ENCODE measurements at places on chromosomes 6 and 20. TPM values are rescaled to one million over a fixed set of nuclear protein-coding genes. Genes with fewer than 3 reads are reported as not detected.
A peak's percentile ranks its signal among the peaks of the same experiment; 100 is the strongest.

GRCh38 chr6:156866220-156867015 is 89.2 kb downstream of the ARID1B start:
- no peak for DNase-seq

- peak; percentile 24 for DNase-seq
These were observed 329.6 kb downstream of the TAF4 start for GRCh38 chr20:61736001-61736635.

DNA sequence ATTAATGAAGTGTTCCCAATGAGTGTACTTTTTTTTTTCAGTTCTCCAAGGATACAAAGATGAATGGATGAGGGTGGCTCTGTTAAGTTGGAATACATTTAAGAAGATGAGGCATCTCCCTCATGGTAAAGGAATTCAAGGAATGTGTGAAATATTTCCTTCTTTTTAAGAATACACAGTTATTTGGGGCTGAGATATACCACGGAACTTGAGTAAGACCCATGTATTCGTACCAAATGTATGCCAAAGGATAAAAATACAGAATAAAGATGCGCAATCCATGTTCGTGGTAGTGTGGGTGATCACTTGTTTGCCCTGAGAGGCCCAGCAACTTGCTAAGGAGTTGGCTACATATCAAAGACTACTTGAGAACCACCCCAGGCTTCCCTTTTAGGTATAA is 164.2 kb upstream of the TCF21 start:
- no peak for DNase-seq

- peak; percentile 85 for DNase-seq
These were observed 1.2 kb downstream of the CHMP4B start for GRCh38 chr20:33812152-33812849.

- no peak for DNase-seq
These were observed 30.0 kb downstream of the ALDH5A1 start for GRCh38 chr6:24524805-24525204.

DNA sequence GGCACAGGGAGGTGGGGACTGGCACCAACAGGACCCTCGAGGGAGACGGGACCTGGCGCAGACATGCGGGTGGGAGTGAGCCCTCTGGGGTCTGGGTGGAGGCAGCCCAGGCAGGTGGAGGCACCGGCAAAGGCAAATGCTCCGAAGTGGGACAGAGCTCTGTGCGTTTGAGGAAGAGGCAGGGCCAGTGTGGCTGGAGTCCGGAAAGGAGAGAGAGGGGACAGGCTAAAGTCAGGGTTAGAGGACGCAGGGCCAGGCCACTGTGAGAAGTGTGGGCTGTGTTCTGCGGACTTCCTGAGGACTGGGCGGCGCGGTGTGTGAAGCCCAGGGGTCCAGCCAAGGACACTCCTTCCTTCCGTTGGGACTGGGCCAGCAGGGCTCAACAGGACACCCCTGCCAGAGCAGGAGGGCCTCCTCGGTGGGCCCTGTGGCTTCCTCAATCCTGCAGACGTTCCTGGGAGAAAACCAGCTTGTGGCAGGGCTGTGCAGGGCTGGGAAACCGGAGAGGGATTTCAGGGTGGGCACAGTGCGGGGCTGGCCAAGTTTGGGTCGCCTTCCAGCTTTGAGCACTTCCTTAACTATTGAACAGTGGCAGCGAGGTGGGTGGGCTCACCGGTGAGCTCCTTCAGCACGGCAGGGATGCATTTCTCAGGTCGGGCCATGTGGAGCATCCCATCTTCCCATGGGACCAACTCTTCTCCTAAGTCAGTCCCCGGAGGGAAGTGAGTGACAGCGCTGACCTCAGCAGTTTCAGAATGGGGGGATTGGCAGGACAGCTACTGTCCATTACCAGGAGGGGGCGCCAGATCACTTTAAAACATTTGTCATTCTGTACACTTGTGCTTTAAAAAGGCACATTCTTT is 22.5 kb downstream of the MOCS3 start:
- peak; percentile 86 for DNase-seq

DNA sequence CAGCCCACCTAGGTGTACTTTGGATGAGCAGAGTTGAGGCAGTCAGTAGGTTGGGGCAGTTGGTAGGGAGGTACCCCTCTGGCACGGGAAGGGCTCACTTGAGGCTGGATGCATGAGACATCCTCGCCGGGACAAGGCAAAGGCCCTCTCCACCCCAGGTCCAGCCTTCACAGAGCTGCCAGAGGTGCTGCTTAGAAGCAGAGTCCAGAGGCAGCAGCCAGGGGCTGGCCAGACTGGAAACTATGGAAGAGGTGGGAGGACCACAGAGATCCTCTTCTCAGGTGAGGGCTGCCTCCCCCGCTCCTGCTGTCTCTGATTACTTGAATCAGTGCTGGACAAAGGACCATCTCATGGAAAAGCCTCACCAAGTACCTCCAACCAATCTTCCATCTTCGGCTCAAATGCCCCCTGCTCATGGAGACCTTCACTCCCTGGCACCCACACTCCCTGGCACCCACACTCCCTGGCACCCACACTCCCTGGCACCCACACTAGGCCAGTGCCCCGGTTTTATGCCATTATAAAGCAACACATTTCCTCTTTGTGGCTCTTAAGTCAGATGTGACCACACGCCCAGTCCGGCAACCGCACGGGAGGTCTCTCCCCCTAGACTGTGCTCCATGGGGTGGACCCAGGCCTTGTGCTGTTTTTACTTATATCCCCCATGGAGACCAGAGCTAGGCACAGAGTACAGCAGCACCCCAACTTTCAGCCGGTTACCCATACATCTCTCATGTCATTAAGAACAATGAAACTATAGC is 100.1 kb downstream of the YTHDF1 start:
- peak; percentile 44 for DNase-seq

- no peak for DNase-seq
These were observed 157.8 kb upstream of the PREP start for GRCh38 chr6:105560611-105561066.

DNA sequence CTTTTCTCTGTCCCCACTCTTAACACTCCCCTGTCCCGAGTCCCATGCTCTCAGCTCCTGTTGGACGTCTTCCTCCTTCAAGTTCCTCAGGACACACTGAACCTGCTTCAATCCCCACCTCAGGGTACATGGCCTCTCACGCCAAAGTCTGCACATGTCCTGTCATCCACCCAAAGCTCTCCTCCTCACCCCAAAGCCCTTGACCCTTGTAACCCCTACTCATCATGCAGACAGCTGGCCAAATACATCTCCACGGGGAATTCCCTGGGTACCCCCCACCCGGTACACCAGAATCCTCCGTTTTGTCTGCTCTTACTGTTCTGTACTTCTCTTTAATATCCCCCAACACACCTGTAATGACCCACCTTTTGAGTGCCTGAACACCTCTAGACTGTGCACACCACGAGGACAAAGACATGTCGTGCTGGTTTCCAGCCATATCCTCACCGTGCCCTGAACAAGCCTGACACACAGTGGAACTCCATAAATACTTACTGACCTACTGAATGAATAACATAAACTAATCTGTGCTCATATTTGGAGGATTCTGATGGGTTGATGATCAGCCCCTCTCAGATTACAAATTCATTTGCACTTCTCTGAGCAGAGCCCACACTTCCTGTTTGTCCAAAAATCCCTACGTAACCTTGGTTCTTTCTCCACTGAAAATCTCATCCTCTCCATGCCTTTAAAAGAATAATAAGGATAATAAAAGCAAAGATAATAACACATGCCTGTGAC is 66.8 kb upstream of the EYA2 start:
- no peak for DNase-seq

DNA sequence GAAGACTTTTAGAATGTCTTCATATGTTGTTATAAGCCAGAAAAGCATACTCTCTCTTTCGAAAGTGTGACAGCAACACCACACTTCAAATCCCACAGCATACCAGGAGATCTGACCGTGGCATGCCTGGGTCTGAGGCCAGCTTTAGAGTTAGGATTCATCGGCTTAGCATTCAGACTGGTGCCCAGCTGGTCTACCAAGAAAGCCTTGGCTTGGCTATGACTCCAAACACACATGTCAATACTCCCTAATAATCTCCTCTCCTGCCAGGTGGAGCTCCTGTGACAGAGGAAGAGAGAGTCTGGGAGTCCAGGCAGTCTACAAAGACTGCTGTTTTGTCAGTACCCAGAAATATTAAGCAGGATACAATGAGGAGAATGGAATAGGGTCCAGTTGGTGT is 77.1 kb upstream of the MAN1A1 start:
- no peak for DNase-seq

DNA sequence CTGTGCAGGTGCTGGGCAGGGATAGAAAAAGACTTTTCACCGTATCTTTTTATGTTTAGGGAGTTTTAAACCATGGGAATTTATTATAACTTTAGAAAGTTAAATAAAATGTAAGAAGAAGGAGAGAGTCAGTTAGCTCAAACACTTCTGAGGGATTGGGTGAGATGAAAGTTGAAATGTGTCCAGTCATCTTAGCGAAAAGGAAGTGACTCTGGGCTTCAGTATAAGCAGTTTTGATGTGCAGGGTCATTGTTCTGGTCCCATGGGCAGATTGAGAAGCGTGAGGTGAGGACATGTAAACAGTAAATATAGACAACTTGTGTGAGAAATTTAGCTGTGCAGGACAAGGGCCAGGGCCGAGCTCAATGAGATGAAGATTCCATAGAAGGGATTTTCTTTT is 66.9 kb downstream of the TOX2 start:
- no peak for DNase-seq

DNA sequence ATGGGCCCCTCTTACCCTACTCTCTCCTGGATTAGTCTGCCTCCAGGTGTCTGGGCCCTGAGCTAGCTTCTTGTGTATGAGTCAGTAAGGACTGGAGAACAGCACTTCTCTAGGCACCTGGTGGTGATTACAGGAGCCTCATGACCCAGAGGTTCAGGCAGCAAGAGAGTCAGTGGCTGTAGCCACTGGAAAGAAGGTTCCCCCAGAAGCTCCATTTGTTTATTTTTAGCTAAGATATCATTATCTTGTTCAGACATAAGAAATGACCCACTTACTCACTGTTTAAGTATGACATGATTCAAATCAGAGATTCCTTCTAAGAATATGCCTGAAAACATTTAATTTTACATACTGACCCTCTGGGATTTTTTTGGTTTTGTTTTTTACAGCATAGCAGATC is 23.6 kb upstream of the SLC4A11 start:
- no peak for DNase-seq

GRCh38 chr6:168906391-168906790 is 347.3 kb downstream of the THBS2 start:
- no peak for DNase-seq

- DNase-seq = no peak
These were observed 5.2 kb downstream of the SYTL3 start for GRCh38 chr6:158654960-158655489.

DNA sequence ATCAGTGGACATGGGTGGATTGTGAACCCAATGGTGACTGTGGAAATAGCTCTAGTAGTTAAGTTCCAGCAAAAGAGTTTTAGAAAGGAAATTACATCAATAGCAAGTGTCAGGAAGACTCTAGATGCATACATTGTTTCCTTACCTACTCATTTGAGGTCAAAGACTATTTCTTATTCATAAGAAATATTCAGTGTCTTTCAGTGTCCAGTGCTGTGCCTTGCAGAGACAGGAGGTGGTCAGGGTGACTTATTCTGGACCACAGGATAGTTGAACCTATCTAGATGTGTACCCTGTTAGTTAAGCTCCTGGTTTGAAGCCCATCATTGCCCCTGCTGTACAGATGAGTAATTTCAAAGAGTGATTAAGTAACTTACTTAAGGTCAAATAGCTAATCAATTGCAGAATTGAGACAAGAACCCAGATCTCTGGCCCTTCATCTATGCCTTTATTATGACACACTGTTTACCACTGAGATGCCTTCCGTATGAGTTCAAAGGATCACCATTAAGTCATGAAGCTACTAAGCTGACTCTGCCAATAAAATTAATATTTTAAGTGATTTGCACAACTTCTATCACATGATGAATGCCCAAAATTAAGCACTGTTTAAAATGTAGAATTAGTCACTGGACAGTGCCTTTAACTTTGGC is 136.1 kb downstream of the PDSS2 start:
- DNase-seq = no peak

DNA sequence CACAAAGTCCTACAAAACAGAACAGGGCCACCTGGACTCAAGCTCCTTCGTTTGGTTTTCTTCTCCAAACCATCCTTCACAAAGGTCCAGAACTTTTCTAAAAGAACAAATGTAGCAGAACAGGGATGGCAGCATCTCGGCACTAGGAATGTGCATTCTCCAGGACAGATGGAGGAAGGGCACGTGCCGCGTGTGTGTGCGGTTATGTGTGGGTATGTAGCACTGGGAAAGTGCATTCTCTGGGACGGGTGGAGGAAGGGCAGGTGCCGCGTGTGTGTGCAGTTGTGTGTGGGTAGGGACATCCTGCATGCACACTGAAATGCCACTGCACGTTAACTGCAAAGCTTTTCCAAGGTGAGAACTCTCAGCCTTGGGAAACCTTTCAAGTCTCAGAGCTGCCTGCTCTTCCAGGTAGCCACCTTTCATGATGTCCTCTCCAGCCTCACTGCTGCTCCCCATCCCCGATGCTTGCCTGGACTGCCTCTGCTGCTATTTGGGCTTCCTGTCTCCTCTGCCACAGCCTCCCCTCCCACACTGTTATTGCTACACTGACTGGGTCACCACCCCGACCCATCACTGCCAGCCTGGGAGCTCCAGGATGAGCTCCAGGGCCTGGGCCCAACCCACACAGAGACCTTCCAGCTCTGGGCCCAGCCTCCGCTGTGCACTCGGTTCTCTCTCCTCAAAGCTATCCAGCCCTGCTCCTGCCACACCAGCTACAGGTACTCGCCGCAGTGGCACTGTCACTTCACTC is 47.6 kb downstream of the EZR start:
- DNase-seq = no peak

DNA sequence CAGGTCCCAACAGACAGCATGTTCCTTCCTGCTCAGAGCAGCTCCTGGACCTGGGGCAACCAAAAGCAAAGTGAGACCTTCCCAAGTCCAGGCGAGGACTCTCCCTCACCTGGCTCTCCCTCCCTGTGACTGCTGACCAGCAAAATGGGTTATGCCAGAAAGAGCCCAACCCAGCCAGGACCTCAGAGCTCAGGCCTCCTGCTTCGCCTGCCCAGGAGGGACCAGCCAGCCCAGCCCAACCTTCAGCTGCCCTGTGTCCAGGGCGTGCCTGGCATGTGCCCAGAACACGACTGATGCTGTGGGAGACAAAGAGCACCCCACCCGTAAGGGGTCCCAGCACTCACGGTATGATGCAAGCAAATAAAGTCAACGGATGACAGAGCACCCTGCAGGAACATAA is 74.0 kb upstream of the CST7 start:
- DNase-seq = no peak

DNA sequence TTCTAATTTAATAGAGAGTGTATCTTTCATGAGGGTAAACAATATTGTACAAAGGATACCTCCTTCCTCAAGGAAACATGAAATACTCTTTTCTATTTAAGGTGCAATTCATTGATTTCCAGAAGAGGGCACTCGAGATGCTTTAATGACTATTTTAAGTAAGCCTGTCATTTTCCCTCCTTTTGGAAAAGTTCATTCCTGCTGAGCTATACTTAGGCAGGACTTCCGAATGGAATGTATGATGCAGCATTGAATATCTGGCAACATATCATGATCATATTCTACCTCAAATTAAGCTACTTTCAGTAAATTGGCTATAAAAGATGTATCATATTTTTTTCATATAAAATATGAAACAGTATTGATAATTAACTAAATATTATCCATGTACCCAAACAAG is 5.0 kb downstream of the DST start:
- no peak for DNase-seq

OR2B6 gene
- not detected for total RNA-seq

RIPOR2 gene
- 243 TPM for total RNA-seq

FOXF2 gene
- not detected for total RNA-seq

DPPA5 gene
- total RNA-seq = not detected

PRL gene
- not detected for total RNA-seq

CST2 gene
- not detected for total RNA-seq
